Activated CD8-positive, alpha-beta memory T cell treated with anti-CD3 and anti-CD28 coated beads, Interleukin-2, amount 50 U/mL, for 4 hours (primary cell): ENCODE measurements at places on chromosomes 12 and 14.

DNA sequence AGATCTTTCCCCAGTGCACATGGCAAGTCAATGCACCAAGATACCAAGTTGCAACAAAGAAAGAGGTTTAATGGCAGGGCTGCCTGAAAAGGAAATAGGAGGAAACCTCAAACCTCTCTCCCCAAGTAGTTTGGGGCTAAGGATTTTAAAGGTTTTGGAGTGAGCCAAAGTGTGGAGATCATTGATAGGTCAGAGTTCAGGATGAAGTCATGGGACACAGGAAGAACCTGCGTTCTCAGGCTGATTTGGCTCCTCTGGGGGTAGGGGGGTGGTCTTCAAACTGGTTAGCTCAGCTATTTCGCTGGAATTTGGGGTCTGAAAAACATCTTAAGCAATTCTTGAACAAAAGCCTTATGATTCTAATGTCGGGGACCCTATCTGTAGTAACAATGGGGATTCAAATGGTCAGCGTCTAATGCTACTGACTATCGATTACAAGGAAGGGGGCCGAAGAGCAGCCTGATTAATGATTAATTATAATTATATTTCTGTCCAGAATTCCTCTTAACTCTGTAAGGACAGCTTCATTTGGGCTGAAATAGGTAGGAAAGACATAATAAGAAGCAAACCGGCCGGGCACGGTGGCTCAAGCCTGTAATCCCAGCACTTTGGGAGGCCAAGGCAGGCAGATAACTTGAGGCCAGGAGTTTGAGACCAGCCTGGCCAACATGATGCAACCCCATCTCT, 31.4 kb downstream of the AICDA start:
- DNase-seq: no peak

- no peak for DNase-seq
Measured at GRCh38 chr14:63573581-63573980, 30.4 kb upstream of the PPP2R5E start.

DNA sequence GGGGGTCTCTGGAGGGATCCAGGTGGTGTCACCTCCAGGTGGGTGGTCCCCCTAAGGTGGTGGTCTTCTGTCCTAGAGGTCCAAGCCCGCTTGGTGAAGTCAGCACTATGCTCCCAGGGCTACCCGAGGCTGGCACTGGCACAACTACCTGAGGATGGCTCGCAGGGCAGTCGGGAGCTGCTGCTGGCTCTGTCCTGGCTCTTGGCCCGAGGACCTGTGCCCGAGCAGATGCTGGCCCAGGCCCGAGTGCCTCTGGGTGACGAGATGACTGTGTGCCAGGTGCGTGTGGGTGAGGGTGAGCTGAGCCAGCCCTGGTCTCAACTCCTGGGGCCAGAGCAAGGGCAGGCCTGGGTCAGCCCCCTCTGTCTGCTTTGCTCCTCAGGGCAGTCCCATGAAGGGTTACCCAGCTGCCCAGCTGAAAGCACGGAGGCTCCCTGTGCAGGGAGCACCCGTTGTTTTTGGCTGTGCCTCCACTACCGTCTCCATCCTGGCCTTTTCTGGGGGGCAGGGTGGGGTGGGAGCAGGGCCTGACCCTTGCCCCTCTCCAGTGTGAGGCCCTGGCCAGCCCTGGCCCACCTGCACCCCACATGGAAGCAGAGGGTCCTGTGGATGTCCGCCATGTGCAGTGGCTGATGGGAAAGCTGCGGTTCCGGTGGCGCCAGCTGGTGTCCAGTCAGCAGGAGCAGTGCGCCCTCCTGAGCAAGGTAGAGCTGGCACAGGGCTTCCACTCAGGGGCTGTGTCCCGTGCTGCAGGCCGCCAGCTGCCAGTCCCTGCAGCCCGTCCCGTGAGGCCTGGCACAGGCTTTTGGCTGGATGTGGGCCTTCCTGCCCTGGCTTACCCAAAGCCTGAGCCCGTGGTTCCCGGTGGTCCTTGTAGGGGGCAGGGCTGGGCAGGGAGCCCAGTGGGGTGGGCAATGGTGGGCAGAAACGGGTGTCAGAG, 1.3 kb downstream of the TEDC1 start:
- DNase-seq: peak; percentile 27

- DNase-seq: no peak
Measured at GRCh38 chr14:83356080-83356479, 1822.4 kb upstream of the SEL1L start.

DNA sequence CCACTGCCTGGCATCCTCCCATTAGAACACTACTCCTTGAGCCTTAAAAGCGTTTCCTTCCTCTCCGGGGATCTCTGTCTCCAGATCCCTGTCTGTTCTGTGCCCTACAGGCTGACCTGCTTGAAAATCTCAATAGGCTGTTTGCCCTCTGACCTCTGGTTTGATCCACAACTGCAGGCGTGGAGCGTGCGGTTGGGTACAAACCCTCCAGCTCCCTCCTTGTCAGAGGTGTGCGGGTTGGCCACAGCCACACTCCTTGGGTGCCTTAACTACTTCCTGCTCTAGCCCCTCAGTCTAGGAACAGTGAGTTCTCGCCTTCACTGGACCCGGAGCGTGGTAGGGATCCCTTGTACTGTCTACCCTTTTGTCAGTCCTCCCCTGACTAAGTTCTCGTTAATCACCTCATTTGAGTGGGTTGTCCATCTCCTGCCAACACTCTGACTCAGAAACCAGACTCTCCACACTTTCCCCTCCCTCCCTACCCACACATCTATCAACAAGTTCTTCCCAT, 33.1 kb downstream of the CMKLR1 start:
- no peak for DNase-seq

GRCh38 chr14:89493877-89494634, 77.0 kb upstream of the FOXN3 start:
- DNase-seq: no peak

DNA sequence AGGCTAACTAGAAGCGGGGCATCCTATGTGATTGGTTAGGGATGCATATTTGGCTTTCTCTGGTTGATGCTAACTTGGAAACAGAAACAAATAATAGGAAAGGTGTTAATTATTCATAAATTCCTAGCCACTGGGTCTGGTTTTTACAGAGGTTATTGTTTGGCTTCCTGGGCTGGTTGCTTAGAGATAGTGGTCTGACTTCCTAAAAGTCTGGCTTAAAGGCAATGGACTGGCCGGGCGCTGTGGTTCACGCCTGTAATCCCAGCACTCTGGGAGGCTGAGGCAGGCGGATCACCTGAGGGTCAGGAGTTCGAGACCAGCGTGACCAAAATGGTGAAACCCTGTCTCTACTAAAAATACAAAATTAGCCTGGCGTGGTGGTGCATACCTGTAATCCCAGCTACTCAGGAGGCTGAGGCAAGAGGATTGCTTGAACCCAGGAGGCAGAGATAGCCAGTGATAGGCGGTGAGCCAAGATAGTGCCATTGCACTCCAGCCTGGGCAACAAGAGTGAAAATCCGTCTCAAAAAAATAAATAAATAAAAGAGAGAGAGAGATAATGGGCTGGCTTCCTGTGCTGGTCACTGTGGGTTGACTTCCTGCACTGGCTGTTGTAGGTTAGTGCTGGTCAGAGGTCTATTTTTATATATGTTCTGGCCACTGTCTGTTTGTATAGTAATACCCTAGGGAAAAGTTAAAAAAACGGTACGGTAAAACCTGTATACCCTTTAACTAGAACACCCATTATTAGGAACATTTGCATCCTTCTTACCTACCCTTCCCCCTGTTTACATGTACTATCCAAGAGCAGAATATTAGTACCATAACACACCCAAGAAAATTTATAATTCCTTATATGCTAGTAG, 24.1 kb downstream of the OR6S1 start:
- DNase-seq: no peak

GRCh38 chr14:22985894-22986507, 3.6 kb upstream of the AJUBA start:
- no peak for DNase-seq

GRCh38 chr12:105166736-105167135, 59.2 kb downstream of the WASHC4 start:
- no peak for DNase-seq

DNA sequence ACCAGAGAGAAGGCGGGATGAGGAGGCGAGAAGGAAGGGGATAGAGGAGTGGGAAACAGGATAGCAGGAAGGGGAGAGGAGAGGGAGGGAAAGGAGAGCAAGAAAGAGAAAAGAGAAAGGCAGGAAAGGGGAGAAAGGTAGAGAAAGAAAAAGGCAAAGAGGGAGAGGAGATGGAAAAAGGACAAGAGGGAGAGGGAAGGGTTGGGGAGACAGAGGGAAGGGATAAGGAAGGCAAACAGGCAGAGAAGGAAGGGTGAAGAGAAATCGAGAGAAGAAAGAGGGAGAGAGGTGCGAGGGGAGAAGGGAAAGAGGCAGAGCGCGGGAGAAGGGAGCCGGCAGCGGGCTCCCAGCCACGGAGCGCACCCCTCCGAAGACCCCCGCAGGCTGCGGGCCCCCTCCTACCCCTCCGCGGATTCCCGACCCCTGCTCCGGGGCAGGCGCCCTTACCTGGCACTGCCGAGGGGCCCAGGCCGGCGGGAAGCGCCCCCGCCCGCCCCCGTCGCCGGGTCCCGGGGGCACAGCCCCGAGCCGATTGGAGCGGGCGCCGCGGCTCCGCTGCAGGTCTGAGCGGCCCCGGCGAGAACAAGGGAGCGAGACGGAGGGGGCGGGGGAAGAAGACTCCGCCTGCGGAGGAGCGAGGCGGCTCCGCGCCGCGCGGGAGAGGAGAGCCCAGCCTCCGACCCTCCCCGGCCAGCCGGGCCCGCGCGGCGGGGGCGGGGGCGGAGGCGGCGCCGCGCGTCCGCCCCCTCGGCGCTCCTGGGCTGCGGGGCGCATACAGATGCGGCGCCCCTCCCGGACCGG, at the start of gene CDH24:
Gene CDH24 (minus strand): TSS at position 565 of the 801 bp plus-strand sequence. CDS start 1,787 bp downstream, outside the sequence.
- DNase-seq: peak; percentile 72

GRCh38 chr14:77303417-77304156, 17.1 kb downstream of the POMT2 start:
- DNase-seq: no peak

GRCh38 chr12:54002278-54002914, 2.4 kb downstream of the HOXC9 start:
- no peak for DNase-seq

DNA sequence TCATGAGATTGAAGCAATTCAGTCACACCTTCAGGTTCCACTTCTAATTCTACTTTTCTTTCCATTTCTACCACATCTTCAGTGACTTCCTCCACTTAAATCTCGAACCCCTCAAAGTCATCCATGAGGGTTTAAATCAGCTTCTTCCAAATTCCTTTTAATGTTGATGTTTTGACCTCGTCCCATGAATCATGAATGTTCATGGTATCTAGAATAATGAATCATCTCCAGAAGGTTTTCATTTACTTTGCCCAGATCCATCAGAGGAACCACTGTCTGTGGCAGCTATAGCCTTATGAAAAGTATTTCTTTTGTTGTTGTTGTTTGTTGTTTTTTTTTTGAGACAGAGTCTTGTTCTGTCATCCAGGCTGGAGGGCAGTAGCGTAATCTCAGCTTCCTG, 7.6 kb downstream of the RXYLT1 start:
- no peak for DNase-seq

DNA sequence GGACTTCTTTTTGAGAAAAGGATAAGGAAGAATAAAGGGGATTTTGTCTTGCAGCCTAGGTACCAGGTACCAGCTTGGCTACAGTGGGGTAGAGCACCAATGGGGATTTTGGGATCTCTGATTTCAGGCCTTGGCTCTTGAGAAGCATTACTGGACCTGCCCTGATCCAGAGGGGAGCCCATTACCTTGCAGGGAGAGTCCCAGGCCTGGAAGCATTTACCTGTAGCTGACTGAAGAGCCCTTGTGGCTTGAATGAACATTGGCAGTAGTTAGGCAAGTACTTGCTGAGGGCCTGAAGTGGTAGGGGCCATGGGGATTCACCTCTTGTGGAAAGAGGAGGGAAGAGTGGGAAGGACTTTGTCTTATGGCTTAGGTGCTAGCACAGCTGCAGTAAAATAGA, 308.2 kb upstream of the FBXO33 start:
- no peak for DNase-seq

- no peak for DNase-seq
Measured at GRCh38 chr14:75864352-75864751, 117.4 kb downstream of the TGFB3 start.

DNA sequence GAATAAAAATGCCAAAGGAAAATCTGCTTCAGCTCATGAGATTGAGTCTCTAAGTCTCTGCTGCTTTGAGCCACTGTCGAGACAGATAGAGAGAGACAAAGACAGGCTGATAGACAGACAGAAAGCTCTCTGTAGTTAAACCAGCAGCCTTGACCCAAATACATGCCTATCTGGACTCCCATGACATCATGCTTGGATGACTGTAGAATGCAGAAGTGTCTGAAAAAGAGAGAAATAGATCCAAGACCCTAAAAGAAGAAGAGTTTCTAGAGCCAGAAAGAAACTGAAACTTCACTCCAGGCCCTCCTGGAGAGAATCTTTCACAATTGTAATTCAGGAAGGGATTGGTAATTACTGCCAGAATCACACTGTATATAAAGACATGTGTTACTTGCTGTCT, 122.6 kb upstream of the PLXNC1 start:
- no peak for DNase-seq

DNA sequence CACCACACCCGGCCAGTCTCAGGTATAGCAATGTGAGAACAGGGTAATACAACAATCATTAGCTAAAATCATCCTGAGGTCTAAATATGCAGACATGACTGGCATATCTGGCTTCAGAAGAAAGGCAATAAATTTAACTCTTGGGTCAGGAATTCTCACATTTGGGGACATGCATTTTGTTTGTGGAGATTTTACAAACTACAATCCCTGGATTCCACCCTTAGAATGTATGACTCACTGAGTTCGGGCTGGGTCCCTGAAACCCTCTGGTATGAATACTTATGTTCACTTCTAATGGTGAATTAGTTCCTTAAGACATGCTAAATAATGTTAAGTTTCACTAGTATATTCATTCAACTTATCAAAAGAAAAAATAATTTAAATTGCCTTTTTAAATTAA, 98.9 kb upstream of the HMGA2 start:
- DNase-seq: no peak

DNA sequence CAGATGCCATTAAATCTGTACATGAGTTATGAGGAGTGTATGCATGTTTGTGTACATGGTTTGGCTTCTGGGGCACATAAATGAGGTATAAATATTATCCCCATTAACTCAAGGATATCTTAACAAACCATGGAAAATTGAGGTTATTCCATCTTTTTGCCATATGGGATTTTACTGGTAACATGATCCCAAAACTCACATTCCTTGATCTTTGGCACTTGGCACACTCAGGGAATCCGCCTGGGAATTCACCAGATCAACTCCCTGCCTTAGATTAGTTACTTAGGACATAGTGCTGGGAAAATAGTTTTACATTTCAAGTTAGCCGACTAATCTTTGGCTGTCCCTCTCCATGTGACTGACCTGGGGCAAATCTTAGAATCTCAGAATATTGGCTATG, 16.9 kb downstream of the CDKN1B start:
- DNase-seq: no peak
